Thyroid gland (tissue), 4 donors: ENCODE measurements at places on chromosomes 12 and 14. TPM values are rescaled to one million over a fixed set of nuclear protein-coding genes. Genes with fewer than 3 reads are reported as not detected.

- no peak overlapping the region for H3K4me3 ChIP-seq
- H3K36me3 ChIP-seq = no peaks in the 10 kb centered on the region
- no peaks in the 10 kb centered on the region for H3K27me3 ChIP-seq
- DNase-seq = no peak
- no peak overlapping the region for H3K27ac ChIP-seq
- H3K4me1 ChIP-seq = no peaks in the 10 kb centered on the region
Observed at GRCh38 chr12:56434828-56435227, 14.4 kb downstream of the TIMELESS start.

- no peak overlapping the region for H3K27ac ChIP-seq
- no peaks in the 10 kb centered on the region for H3K36me3 ChIP-seq
- DNase-seq = no peak
Observed at GRCh38 chr12:27931390-27931789, 41.1 kb downstream of the PTHLH start.

- H3K4me3 ChIP-seq = no peak overlapping the region
- no peaks in the 10 kb centered on the region for H3K36me3 ChIP-seq
- no peak for DNase-seq
- no peaks in the 10 kb centered on the region for H3K27me3 ChIP-seq
- H3K27ac ChIP-seq = no peak overlapping the region
- H3K4me1 ChIP-seq = peaks cover 31% of the 10 kb centered on the region
Observed at GRCh38 chr12:121538699-121539061, 42.1 kb downstream of the KDM2B start.

DNA sequence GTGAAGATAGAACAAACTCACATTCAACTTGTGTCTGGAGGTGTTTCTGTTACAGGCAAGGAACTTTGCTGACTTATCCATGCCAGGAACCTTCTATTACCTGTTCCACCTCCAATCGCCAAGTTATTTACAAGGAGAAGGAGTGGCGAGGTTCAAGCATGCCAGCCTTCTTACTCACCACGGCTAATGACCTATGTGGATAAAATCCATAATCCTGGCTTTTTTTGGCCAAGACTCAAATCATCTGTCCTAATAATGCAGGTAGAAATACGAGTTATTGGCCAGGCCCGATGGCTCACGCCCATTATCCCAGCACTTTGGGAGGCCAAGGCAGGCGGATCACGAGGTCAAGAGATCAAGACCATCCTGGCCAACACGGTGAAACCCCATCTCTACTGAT, 241.6 kb downstream of the TMEM132D start:
- no peaks in the 10 kb centered on the region for H3K4me1 ChIP-seq
- no peak overlapping the region for H3K4me3 ChIP-seq
- no peak overlapping the region for H3K27ac ChIP-seq
- no peak for DNase-seq

VSIG10 gene
- total RNA-seq = 90.6 TPM

GRCh38 chr14:75522224-75522982, at the start of gene BATF:
Gene BATF (plus strand): TSS chr14:75522469. CDS start chr14:75522683, 214 bp downstream.
- peak within 1 kb of the TSS; percentile 46 for H3K27ac ChIP-seq
- H3K36me3 ChIP-seq = no peaks in the 10 kb centered on the region
- DNase-seq = peak; percentile 12
- H3K4me3 ChIP-seq = no peak within 1 kb of the TSS
- no peaks in the 10 kb centered on the region for H3K27me3 ChIP-seq
- peaks cover 16% of the 10 kb centered on the region for H3K4me1 ChIP-seq

RHOJ gene
- total RNA-seq = 10.3 TPM

- H3K27ac ChIP-seq = no peak overlapping the region
- peaks cover 14% of the 10 kb centered on the region for H3K4me1 ChIP-seq
- H3K36me3 ChIP-seq = no peaks in the 10 kb centered on the region
- DNase-seq = no peak
Observed at GRCh38 chr14:33490555-33490954, 460.3 kb downstream of the EGLN3 start.

DNA sequence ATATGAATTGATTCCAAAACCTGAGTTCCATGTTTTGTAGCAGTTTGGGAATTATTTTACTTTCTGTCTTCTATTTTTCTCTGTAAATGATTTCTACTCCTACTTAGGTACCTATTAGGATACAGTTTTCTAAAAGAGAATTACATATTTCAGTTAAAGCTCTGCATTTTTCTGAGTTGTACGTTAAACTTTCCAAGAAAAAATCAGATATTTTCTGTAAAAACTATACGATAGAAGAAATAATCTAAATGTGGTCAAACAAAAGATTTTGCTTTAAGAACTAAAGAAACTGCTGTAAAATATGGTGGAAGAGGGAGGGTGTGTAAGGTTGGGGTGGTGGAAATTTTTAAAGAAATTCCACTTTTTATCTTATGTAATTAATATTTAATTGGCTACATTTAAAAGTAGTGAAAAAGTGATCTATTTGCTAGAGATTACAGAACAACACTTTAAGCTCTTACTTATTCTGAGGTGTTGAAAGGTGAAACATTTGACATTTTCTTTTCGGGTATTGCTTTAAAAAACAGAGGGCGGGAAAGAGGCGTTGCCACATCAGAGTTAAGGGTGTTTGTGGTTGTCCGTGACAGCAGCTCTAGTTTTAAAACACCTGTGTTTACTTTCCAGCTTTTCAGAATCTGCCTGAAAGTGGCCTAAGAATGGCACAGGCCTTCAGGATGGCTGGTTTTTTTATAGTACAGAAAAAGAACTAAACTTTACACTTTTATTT, 187.3 kb downstream of the MIPOL1 start:
- no peak overlapping the region for H3K27ac ChIP-seq
- no peaks in the 10 kb centered on the region for H3K27me3 ChIP-seq
- H3K36me3 ChIP-seq = no peaks in the 10 kb centered on the region
- no peak overlapping the region for H3K4me3 ChIP-seq

MGP gene
- 319 TPM for total RNA-seq

DNA sequence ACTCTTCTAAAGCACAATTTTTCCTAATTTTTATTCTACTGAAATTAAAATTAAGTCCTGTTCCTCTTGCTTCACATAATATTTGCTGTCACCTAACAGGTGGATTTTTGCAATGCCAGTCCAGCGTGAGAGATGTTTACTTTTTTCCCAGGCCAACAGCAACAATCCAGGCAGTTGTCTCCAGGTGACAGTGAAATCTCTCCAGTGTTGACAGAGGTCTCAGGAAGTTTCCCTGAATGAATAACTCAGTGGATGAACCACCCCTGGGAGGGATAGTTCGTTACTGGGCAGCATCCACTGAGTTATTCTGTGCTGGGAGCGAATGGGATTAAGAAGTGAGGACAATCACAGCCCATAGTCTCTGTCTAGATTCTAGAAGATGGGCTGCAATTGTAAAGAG, 7.1 kb upstream of the NT5DC3 start:
- peaks cover 16% of the 10 kb centered on the region for H3K4me1 ChIP-seq
- DNase-seq = no peak
- H3K27me3 ChIP-seq = no peaks in the 10 kb centered on the region
- no peaks in the 10 kb centered on the region for H3K36me3 ChIP-seq
- H3K4me3 ChIP-seq = no peak overlapping the region

DNA sequence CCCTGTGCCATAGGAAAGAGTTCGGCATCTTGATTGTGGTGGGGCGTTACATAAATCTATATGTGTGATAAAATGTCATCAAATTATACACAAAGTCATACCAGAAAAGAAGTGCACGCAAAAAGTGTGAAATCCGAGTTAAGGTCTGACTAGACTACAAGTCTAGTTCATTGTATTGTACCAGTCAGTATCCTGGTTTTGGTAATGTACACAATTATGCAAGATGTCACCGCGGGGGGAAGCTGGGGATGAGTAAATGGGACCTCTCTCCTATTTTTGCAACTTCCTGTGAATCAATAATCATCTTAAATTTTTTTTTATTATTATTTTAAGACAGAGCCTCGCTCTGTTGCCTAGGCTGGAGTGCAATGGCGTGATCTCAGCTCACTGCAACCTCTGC, 43.2 kb upstream of the BCL11B start:
- no peaks in the 10 kb centered on the region for H3K36me3 ChIP-seq
- H3K4me3 ChIP-seq = no peak overlapping the region
- no peak overlapping the region for H3K27ac ChIP-seq
- no peaks in the 10 kb centered on the region for H3K27me3 ChIP-seq

DNA sequence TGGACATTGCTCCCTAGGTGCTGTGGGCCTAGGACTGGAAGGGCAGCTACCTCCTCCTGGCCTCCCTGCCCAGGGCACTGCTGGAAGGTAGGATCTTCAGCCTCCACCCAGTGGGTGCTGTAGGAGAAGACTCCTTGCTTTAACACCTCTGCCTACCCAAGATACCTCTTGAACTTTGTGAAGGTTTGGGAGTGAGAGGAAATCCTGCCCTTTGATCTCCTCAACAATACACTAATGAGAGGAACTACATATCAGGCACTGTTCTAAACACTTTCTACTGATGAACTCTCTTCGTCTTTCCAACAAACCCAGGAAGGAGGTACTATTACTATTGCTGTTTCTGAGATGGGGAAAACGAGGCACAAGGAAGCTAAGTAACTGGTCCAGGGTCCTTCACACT, 66.9 kb downstream of the PLEKHG3 start:
- H3K27me3 ChIP-seq = no peaks in the 10 kb centered on the region
- H3K27ac ChIP-seq = no peak overlapping the region
- DNase-seq = no peak
- no peak overlapping the region for H3K4me3 ChIP-seq
- H3K36me3 ChIP-seq = no peaks in the 10 kb centered on the region

ADAM21 gene
- not detected for total RNA-seq

DNA sequence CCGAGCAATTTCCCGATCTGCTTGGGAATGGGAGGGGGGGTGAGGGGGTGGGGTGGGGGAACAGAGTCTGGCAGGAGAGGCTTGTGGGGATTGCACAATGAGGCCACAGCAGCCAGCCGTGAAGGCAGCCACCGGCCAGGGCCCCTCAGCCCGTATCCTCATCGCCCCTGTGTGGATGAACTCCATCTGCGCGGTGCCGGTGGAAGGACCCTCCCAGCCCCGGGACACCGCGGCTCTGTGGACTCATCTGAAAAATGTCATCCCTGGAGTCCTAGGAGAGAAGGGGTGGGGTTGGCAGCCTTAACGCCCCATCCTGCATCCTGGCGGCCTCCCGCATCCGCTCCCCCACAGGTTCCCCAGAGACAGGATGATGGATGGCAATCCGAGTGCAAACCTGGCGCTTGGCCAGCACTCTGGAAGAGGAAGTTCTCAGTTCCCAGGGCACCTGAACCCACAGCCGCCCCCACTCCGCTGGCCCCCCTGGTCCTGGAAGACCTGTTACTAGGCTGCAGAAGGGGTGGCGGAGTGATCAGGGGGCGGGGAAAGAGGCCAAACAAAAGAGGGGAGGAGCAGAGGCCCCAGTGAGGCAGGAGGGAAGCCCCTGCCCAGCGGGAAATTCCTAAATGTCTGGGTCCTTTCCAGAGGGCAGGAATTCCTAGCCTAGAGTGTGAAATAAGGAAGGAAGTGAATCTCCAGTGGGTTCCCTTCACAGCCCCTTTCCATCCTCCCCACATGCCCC, 1.2 kb upstream of the TNFAIP2 start:
- no peaks in the 10 kb centered on the region for H3K27me3 ChIP-seq
- H3K4me1 ChIP-seq = peaks cover 73% of the 10 kb centered on the region
- no peak overlapping the region for H3K4me3 ChIP-seq
- H3K36me3 ChIP-seq = no peaks in the 10 kb centered on the region
- peak overlapping the region; percentile 85 for H3K27ac ChIP-seq

DNA sequence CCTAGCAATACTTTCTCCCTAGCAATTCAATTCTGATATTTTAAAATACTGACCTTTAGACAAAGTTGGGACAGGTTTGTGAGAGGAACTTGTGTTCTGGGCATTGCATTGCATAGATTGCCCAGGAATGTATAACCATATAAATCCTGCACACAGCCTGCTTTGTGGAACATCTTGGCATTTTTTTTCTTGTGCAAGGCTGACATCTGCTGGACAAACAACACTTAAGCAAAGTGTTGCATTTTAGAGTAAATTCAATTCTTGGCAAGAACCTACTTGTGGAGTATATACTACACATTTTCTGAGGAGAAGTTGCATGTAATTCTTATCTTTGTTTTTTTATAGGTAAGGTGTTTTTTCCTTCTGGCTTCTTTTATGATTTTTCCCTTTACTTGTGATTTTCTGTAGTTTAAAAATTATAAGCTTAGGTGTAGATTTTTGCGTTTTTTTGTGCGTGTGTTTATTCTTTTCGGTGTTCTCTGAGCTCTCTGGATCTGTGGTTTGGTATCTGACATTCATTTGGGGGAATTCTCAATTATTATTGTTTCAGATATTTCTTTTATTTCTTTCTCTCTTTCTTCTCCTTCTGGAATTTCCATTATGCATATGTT, 26.4 kb downstream of the TESPA1 start:
- no peaks in the 10 kb centered on the region for H3K4me1 ChIP-seq
- peak; percentile 16 for DNase-seq
- no peaks in the 10 kb centered on the region for H3K36me3 ChIP-seq
- H3K4me3 ChIP-seq = no peak overlapping the region
- H3K27ac ChIP-seq = no peak overlapping the region

DNA sequence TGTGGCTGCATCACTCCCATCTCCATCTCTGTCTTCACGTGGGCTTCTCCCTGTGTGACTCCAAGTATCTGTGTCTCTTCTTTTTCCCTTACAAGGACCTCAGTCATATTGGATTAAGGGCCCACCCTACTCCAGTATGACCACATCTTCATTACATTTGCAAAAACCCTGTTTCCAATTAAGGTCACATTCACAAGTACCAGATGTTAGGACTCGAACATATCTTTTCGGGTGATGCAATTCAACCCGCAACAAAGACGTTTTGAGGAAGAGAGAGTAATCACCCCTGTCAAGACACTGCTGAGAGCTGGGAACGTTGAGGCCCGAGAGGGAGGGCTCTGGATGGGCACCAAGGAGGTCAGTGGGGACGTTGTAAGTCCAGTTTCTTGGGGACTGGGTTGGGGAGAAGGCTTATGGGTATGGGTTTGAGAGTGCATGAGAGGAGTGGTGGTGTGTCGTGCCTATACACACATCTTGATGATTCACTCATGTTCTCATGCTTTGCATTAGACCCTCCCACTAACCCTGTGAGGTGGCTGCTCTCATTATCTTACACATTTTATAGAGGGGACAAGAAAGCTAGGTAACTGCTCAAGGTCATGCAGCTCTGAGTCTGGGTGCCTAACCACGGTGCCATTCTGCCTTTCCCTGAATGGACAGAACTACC, 12.1 kb upstream of the IFI27 start:
- H3K27ac ChIP-seq = no peak overlapping the region
- no peaks in the 10 kb centered on the region for H3K36me3 ChIP-seq
- no peaks in the 10 kb centered on the region for H3K4me1 ChIP-seq
- no peak for DNase-seq
- no peaks in the 10 kb centered on the region for H3K27me3 ChIP-seq
- no peak overlapping the region for H3K4me3 ChIP-seq

TIMELESS gene
- 4.6 TPM for total RNA-seq

TSPAN11 gene
- 7.5 TPM for total RNA-seq

CMA1 gene
- not detected for total RNA-seq

- H3K4me3 ChIP-seq = no peak overlapping the region
- H3K27ac ChIP-seq = no peak overlapping the region
- H3K4me1 ChIP-seq = no peaks in the 10 kb centered on the region
- DNase-seq = no peak
- H3K36me3 ChIP-seq = no peaks in the 10 kb centered on the region
Observed at GRCh38 chr14:77158882-77159255, 17.3 kb upstream of the ZDHHC22 start.

- no peaks in the 10 kb centered on the region for H3K36me3 ChIP-seq
- no peak overlapping the region for H3K27ac ChIP-seq
- peaks cover 6% of the 10 kb centered on the region for H3K4me1 ChIP-seq
- no peak for DNase-seq
- H3K4me3 ChIP-seq = no peak overlapping the region
Observed at GRCh38 chr12:109717390-109718357, 4.0 kb downstream of the FAM222A start.

GRCh38 chr14:55938249-55938791, 179.9 kb upstream of the PELI2 start:
- no peaks in the 10 kb centered on the region for H3K27me3 ChIP-seq
- no peaks in the 10 kb centered on the region for H3K36me3 ChIP-seq
